ENCODE measurements at places on chromosomes 6 and 20. TPM values are rescaled to one million over a fixed set of nuclear protein-coding genes. Genes with fewer than 3 reads are reported as not detected.

GPLD1 gene
- 0.32 TPM for total RNA-seq

SYTL3 gene
- 1.7 TPM for total RNA-seq

SRC gene
- total RNA-seq: 18.7 TPM

ANGPT4 gene
- not detected for total RNA-seq

DZANK1 gene
- 1.5 TPM for total RNA-seq

MICA gene
- 207 TPM for total RNA-seq

NKAIN2 gene
- total RNA-seq: not detected

XKR7 gene
- not detected for total RNA-seq

MCCD1 gene
- total RNA-seq: not detected

ADGRB3 gene
- not detected for total RNA-seq

LGSN gene
- not detected for total RNA-seq

EYA2 gene
- not detected for total RNA-seq

COL20A1 gene
- total RNA-seq: 0.05 TPM
